ENCODE measurements at places on chromosomes 1 and 21. TPM values are rescaled to one million over a fixed set of nuclear protein-coding genes. Genes with fewer than 3 reads are reported as not detected.

GRCh38 chr1:154403261-154403943 is 1.7 kb upstream of the IL6R start:
- no peak for DNase-seq

DNA sequence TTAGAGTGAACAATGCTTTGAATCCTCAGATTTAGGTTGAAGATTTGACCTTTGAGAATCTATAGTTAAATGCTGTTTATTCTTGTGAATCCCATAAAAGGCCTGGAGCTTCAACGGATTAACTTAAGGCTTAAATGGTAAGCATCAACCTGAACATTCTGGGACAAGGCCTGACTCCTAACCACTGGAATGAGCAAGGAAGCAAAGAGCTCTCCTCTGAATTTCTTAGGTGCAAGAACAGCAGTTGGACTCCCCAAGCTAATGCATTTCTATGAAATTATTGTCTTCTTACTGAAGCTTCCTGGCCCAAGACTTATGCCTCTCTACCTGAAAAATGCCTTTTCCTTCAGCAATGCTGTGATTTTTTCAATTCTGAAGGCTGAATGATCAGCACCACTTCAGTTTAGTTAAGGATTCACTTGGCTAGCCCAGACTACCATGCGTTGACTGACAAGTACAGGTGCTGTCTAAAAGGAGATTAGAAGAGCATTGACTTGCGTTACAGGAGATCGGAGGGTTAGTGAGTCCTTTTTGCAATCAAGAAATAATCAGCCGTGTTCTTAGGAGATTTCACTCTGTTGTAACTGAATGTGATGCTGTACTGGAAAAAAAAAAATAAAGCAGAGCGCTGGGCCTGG is 178.5 kb downstream of the ZC3H11B start:
- no peak for DNase-seq

GRCh38 chr1:55402142-55402541 is 187.0 kb upstream of the USP24 start:
- DNase-seq: peak; percentile 74

GRCh38 chr1:151325646-151326429 is 1.4 kb downstream of the PI4KB start:
- peak; percentile 19 for DNase-seq

GRCh38 chr1:5830771-5831599 is 161.2 kb downstream of the NPHP4 start:
- no peak for DNase-seq

GRCh38 chr1:40305871-40306270 is 11.2 kb downstream of the COL9A2 start:
- DNase-seq: no peak

The GPR157 gene
- total RNA-seq: 9.3 TPM

The PRRX1 gene
- total RNA-seq: 155 TPM

DNA sequence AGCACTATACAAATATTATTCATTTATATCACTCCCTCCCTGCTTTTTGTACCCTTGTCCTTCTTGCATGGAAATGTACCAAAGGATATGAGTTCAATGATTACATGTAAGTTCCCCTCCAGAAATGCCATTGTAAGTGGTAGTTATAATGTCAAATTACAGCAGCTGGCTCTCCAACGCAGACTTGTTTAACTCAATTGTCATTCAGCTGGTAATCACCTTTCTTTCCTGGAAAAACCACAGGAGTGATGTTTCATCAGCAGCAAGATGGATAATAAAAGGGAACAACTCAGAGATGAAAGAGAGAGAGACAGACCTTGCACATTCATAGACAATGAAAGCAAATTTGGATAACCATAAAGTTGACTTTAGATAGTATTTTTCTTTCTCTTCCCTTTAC is 578.6 kb upstream of the PBX1 start:
- DNase-seq: no peak

DNA sequence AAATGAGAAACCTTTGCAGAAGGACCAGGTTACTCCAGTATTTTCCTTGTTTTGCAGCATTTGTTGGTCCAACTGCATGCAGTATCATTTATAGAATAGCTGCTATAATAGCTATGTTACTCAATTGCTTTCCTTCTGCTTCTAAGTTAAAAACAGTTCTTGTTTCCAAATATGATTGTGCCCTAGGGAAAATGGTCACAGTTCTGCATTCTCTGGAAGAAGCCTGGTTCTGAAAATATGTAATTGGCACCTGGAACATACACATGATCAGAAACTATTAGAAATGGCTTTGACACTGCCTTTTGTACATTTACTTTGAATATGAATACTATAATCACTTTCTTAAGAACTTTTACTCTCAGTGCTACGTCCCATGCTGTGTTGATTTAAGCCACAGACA is 33.6 kb downstream of the HENMT1 start:
- DNase-seq: no peak

DNA sequence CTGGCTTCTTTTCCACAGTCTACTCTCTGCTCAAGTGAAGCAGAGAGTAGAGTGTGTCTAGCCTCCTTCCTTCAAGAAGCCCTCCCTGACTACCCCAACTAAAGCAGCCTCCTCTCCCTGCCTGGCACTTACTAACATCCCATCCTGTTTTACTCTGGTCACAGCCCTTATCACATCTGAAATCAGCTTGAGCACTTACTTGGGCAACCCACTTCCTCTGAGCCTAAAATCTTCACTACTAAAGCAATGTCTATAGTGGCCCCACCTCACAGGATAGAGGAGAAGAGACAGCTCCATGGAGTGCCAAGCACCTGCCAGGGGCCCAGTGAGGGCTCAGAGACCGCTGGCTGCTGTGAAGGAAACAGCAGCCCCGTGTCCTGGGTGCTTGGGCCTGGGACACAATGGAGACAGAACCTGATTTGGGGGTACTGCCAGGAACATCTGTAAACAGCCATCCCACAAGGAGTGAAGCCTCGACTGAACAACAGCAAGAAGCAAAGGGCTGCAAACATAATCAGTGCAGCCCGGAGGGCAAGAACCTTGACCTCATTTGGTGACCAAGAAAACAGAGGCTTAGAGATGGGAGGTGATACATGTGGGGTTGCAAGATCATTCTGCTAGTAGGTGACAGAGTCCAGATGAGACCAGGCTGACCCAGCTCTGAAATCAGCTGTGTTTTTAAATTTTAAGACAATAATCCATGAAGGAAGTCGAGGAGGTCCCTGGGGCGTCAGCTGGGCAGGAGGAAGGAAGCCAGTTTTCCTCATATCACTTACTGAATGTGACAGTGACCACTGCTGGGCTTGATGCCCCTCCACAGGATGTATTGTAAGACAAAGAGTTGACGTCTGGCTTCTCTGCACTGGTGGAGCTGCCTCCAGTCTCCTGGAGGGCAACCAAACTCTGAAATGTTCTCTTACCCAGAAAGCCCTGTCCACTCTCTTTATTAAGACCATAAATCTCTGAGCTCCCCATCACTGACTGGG is 710.6 kb downstream of the MATN1 start:
- no peak for DNase-seq

The LDLRAD1 gene
- total RNA-seq: not detected

- DNase-seq: peak; percentile 77
Observed at GRCh38 chr1:208216062-208216461, 28.1 kb downstream of the PLXNA2 start.

GRCh38 chr1:10969267-10969970 is 43.0 kb upstream of the TARDBP start:
- no peak for DNase-seq

DNA sequence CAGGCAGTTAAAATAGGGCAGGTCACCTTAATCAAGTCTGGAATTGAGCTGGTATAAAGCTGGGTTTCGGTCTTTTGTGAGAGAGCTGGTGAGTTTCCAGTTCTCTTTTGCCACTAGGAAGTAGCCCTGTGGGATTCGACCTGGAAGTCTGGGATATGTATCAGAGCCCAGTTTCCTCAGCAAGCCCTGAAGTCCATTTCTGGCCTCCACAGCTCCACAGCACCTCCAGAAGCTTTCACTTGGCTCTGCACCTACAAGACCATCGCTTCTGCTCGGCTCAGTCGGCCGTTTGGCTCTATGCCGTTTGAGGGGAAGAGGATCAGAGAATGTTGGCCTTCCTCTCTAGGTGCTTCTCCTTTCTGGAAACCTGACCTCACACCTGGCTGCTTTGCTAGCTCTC is 148.0 kb downstream of the GALNT2 start:
- no peak for DNase-seq

DNA sequence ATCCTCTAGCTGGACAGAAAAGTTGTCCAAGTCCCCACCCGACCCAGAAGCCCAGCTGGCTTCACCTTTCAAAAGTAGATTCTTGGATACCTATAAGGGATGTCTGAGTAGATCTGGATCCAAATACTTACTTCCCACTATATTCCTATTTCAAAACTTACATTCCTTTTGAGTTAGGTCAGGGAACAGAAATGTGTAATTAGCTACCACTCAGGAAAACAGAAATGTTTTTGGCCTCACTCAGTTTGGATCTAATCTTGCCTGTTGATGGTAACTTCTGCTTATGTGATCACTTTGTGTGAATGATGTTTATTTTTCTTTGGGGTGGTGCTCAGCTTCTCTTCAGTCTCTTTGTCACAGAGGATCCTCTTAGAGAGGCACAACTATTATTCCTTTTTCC is 814.4 kb upstream of the RGS18 start:
- no peak for DNase-seq

DNA sequence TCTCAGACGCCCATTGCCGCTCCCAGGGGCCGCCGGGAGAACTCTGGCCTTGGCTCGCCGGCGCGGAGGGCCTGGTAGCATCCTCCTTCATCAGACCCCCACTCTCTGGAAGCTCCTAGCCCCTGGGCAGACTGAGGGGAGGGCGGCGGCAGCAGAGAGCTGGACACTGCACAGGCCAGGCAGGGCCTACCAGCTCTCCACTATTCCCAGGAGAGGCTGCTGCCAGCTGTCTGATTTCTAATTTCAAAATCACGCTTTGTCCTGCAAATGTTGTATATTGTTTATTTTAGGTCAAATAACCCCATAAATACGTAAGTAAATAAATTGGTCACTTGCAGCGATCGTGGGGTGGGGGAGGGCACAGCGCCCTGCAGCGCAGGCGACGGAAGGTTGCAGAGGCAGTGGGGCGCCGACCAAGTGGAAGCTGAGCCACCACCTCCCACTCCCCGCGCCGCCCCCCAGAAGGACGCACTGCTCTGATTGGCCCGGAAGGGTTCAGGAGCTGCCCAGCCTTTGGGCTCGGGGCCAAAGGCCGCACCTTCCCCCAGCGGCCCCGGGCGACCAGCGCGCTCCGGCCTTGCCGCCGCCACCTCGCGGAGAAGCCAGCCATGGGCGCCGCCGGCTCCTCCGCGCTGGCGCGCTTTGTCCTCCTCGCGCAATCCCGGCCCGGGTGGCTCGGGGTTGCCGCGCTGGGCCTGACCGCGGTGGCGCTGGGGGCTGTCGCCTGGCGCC is at the start of gene MTARC1:
Gene MTARC1, plus strand, starts transcription at position 577 of the 732 bp plus-strand sequence. Its CDS starts 32 bp downstream, at position 609.
- peak; percentile 9 for DNase-seq

GRCh38 chr21:45588871-45589491 is 46.7 kb upstream of the SLC19A1 start:
- DNase-seq: no peak

All from HFFc6 (cell line).